Stimulated activated naive CD8-positive, alpha-beta T cell treated with anti-CD3 and anti-CD28 coated beads, Interleukin-15, amount 100 ng/mL, for 72 hours (primary cell): ENCODE measurements at places on chromosomes 13 and 19.

- DNase-seq = no peak
Measured at GRCh38 chr13:114166381-114167131, 12.5 kb upstream of the CFAP97D2 start.

DNA sequence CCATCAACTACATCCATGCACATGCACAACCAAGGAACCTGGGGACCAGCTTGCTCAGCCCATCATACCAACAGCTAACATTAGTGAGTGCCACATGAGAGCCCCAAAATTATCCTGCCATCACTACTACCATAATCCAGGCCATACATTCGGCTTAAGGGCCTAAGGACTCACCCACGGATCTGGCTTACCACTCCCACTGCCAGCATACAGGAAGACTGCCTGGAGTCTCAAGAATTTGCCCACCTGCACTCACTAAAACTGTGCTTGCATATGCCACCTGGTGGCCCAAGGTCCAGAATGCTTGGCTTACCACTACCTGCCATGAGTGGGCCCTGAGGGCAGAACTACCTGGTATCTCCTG lies 1562.9 kb upstream of the PRR20A start:
- DNase-seq = no peak

DNA sequence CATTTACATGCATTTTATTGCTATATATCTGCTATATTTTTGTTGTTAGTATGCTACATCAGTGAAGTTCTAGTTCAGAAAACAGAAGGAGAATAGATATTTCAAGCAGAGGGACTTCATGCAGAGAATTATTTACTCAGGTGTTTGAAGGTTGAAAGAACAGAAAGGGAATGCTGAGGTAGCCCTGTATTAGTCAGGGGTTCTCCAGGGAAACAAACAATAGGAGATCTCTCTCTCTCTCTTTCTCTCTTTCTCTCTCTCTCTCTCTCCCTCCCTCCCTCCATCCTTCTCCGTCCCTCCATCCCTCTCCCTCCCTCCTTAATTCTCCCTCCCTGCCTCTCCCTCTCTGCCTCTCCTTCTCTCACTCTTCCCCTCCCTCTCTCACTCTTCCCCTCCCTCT lies 114.3 kb upstream of the TDRD3 start:
- DNase-seq = no peak

DNA sequence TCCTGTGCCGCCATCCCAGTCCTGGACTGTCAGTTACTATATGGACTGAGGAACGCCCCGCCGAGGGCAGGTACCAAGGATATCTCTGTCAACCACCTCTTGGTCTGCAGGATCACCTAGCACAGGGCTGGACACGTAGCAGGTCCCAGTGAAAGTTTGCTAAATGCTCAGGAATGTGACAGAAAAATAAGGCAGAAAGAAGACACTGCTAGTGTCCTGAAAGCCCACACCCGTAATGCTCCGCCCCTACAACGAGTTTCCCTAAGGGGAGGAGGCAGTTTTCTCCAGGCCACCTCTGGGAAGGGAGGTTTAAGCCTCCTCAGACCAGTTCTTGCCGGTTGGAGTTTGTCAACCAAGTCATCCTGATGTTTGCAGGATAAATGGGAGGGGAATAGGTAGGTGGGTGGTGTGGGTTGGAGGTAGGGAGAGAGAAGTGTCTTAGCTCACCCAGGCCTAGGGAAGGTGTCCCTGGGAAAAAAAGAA lies 1.7 kb upstream of the SERTAD3 start:
- no peak for DNase-seq

GRCh38 chr19:50649433-50650391 lies at the start of gene C19orf81:
C19orf81 (plus strand) TSS chr19:50649445; CDS start chr19:50649445, 0 bp downstream.
- no peak for DNase-seq

- no peak for DNase-seq
Measured at GRCh38 chr19:46296722-46297461, at the start of gene HIF3A. HIF3A (plus strand) TSS chr19:46297042; CDS start chr19:46297077, 35 bp downstream.

- DNase-seq = no peak
Measured at GRCh38 chr19:41707871-41708371, 505 bp upstream of the CEACAM5 start.

- no peak for DNase-seq
Measured at GRCh38 chr13:28384789-28385188, 110.1 kb downstream of the FLT1 start.
